ENCODE measurements at places on chromosomes 7 and 10. TPM values are rescaled to one million over a fixed set of nuclear protein-coding genes. Genes with fewer than 3 reads are reported as not detected.

Gene TEX36
- total RNA-seq: not detected

Gene COBL
- 77.1 TPM for total RNA-seq

Gene FEZF1
- not detected for total RNA-seq

Gene STEAP4
- 15.7 TPM for total RNA-seq

Gene ATP5MK
- total RNA-seq: 1,231 TPM

Gene WAPL
- total RNA-seq: 21.9 TPM

Gene GDF10
- 0.22 TPM for total RNA-seq

Gene TRIM73
- total RNA-seq: 1.4 TPM

Gene HOXA10
- total RNA-seq: not detected

Gene SPRN
- total RNA-seq: not detected

DNA sequence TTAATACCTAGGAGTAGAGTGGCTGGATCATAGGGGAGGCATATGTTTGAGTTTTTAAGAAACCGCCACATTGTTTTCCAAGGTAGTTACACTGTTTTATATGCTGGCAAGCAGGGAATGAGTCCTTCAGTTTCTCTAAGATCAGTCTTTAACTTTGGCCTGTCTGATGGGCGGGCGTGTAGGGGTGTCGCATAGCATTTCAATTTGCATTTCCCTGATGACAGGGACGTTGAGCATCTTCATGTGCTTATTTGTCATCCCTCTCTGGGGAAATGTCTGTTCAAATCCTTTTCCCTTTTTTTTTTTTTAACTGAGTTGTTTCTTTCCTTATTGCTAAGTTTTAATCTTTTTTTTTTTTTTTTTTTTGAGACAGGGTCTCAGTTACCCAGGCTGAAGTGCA lies 9.8 kb downstream of the MTG1 start:
- DNase-seq: no peak

- no peak for DNase-seq
These were observed 132.3 kb upstream of the POT1 start for GRCh38 chr7:125061776-125062397.

GRCh38 chr10:78473006-78473405 lies 439.3 kb downstream of the RPS24 start:
- no peak for DNase-seq

DNA sequence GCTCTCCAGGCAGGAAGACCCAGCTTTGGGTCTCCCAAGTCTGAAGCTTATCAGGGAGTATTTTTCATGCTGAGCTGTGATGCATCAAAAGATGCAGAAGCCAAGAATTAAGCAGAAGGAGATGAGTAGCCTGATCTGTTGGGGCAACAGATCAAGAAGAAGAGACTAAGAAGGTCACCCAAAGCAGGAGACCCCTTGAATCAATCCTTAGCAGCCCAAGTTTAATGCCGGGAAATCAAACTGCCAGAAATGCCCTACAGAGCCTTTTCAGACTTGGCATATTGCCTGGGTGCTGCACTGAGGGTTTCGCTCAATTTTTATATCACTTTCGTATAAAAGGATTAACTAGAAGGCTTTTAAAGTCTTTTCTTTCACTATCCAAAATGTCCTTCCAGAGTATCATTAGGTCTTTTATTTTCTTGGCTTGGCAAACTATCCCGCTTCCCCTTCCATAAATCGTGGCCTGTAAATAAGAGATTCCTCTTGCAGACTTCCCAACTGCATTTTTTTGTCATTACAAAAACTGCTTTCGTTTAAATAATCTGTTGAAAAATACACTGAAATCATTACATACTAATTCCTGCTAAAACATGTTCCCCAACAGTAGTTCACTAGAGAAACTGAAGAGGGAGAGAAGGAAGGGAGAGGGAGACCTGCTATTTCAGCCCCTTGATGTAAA lies 49.0 kb upstream of the STK17A start:
- DNase-seq: no peak

- DNase-seq: no peak
These were observed 588.5 kb downstream of the TNS3 start for GRCh38 chr7:46993396-46993795.

- no peak for DNase-seq
These were observed 141.5 kb downstream of the C10orf105 start for GRCh38 chr10:71578069-71578468.

DNA sequence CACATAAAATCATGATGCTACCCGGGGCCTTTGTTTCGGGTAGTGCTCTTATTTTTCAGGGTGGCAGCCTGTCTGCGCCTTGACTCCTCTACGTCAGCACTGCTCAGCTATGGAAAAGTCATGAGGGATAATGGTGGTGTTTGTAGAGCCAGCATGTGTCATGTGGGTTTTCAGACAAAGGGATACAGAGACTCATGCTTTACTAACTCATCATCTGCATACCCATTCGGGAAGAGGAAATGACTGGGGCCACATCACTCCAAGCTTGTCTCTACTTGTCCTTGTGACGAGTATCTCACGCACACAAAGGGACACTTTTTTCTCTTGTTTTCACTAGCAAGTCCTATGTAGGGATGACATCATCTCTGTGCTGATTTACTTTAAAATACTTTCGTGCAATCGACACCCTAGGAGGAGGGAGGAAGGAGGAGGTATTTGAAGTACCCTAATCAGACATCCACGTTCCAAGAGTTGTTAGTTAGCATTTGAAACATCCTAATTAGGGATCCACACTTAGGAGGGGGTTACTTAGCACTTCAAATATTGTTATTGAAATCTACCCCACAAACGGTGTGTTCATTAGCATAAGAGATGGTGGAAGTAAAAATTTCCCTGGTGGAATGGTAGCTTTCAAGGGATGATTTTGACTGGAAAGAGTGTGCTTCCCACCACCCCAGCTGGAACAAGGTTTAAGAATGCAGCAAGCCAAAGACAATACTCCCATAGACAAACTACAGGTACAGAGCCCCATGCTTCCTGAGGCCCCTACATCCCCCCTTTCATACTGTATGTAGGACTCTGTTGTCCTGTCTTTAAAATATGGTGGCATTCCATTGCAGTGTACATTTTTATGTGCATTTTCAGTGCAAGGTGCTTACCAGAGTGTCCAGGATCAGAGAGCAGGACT lies 52.0 kb downstream of the THNSL1 start:
- no peak for DNase-seq

DNA sequence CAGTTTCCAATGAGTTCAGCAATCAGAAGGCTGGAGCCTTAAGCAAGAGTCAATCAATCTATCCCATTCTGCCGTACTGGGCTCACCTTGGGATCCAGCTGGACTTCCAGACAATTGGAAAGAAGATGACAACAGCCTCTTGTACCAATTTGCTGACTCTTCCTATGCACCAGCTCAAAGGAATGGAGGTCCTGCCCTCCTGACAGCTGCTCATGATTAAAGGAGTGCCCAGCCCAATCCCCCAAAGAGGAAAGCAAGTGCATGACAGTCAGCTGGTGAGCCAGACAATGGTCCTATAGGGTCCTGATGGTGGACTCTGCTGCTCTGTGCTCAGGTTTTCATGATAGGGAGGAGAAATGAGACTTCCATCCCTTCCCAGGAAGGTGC lies 25.1 kb downstream of the VSTM4 start:
- no peak for DNase-seq

DNA sequence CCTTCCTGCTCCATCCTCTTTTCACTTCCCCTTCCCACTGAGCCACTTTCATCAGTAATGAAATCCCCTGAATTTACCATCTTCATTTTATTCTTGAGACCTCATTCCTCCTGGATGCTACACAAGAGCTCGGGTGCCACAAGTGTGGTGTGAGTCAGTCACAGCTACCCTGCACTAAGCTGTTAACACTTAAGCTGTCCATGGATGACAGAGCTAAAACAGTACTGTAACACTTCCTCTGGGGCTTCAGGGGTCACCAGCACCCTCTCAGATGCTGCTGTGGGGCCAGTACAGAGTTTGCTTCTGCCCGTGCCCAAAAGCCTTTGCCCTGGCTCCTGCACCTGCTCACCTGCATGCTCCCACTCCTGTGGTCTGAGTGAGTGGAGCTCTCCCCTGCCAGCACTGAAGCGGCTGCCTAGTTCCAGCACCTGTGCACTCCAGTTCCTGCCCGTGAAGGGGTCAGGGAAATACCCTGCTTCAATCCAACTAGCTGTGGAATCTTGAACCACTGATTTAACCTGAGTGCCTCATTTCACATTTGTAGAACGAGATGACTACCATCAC lies 71.9 kb downstream of the POT1 start:
- DNase-seq: no peak

- no peak for DNase-seq
These were observed 133.8 kb upstream of the IGFBP3 start for GRCh38 chr7:46054915-46055314.

GRCh38 chr10:83724471-83725241 lies 414.7 kb upstream of the GHITM start:
- no peak for DNase-seq

Data from left ventricle myocardium inferior (tissue), 1 donor.